Stimulated activated CD4-positive, alpha-beta T cell treated with anti-CD3 and anti-CD28 coated beads, TNF-alpha, amount 100 ng/mL, for 1 hour (primary cell): ENCODE measurements at places on chromosomes 7 and 10.

DNA sequence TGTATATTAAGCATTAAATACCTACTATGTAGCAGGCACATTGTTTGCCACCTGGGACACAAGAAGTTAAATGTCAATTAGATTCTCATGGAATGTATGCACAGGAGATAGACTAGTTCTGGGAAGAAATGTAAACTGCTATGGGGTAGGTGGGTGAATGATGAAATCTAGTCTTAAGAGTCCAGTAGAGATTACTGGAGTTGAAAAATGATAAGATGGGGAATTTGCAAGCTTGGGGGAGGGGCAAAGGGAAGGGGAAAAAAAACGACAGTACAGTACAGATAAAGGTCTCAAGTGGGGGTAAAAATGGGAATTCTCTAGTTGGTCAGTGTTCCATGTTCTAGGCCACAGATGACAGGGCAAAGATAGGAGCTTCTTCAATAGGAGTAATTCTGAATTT, 94.4 kb downstream of the ATE1 start:
- no peak for DNase-seq

GRCh38 chr10:124892905-124893304, 49.0 kb upstream of the ZRANB1 start:
- DNase-seq: no peak

- no peak for DNase-seq
Measured at GRCh38 chr10:117086546-117086945, 51.5 kb downstream of the VAX1 start.

GRCh38 chr7:2553831-2554581, 1.3 kb downstream of the BRAT1 start:
- no peak for DNase-seq

DNA sequence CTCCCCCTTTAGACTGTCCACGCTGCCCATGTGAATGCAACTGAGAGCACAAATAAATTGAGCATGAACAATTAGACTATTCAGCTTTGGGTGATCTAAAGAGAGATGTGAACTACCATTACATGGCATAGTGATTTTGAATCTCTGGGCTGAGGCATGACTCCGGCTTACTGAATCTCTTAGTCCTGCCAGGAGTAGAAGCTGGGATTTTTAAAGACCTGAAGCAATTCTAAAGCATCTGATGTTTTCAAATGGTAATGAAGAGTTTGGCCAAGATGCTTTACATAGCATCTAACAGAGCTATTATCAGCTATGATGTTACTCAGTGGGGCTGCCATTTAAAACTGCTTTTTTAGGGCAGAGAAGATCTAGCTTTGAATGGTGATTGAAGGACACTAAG, 1059.1 kb downstream of the SORCS3 start:
- no peak for DNase-seq

DNA sequence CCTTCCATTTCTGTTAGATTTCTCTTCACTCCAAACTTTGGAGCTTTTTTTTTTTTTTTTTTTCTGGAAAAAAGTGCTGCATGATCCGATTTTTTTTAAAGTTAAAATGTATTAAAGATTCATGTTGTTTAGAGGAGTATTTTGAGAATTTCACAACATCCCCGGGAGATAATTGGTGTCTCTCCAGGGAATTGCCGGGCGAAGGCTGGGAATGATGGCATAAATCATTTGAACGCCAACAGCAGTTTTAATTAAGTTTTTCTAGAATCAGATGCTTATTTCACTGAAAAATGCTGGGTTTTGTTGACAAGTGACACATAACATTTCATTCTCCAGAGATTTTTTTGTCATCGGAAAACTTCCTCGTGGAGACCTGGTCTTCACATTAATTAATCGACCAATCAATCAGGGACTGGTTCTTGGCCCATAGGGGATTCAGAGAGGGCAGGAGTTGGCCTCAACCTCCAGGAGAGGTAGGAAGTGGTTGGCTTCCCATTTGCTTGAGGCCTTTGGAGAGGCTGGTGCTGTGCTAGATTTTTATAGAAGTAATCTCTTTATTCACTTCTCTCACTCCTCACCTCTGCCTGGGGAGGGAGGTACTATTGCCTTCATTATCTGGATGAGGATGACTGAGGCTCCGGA, 439.4 kb downstream of the TYW1 start:
- DNase-seq: no peak

GRCh38 chr10:42992156-42992956, 84.5 kb upstream of the RET start:
- no peak for DNase-seq

GRCh38 chr7:31744294-31744874, 57.4 kb downstream of the PPP1R17 start:
- DNase-seq: peak; percentile 3

- DNase-seq: no peak
Measured at GRCh38 chr7:131741446-131741845, 185.0 kb upstream of the PODXL start.

- DNase-seq: peak; percentile 40
Measured at GRCh38 chr10:69087590-69088470, at the start of gene SRGN. Gene SRGN (plus strand): TSS chr10:69088103. CDS start chr10:69088158, 55 bp downstream.

DNA sequence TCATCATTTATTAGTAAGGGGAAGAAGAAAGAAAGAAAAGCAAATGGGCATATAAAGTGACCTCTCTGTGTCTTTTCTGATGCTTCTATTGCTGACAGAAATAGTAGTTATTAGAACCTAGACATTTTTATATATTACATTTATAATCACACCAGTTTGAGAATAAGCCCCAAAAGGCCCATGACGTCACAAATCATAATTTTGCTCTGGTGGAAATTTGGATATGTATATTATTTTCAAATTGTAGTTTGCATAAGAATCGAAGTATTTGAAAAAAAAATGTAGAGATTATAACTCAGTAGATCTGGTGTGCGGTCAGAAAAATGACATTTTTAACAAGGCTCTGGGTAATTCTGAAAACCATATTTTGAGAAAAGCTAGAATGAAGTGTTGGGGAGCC, 101.2 kb upstream of the STEAP1 start:
- DNase-seq: no peak

- no peak for DNase-seq
Measured at GRCh38 chr7:114504586-114504985, 90.0 kb downstream of the FOXP2 start.

- DNase-seq: no peak
Measured at GRCh38 chr7:123860848-123861247, 15.9 kb downstream of the HYAL4 start.

- no peak for DNase-seq
Measured at GRCh38 chr10:47048526-47048905, 137.3 kb downstream of the PTPN20 start.

GRCh38 chr10:107546284-107546683, 381.8 kb upstream of the SORCS1 start:
- no peak for DNase-seq

DNA sequence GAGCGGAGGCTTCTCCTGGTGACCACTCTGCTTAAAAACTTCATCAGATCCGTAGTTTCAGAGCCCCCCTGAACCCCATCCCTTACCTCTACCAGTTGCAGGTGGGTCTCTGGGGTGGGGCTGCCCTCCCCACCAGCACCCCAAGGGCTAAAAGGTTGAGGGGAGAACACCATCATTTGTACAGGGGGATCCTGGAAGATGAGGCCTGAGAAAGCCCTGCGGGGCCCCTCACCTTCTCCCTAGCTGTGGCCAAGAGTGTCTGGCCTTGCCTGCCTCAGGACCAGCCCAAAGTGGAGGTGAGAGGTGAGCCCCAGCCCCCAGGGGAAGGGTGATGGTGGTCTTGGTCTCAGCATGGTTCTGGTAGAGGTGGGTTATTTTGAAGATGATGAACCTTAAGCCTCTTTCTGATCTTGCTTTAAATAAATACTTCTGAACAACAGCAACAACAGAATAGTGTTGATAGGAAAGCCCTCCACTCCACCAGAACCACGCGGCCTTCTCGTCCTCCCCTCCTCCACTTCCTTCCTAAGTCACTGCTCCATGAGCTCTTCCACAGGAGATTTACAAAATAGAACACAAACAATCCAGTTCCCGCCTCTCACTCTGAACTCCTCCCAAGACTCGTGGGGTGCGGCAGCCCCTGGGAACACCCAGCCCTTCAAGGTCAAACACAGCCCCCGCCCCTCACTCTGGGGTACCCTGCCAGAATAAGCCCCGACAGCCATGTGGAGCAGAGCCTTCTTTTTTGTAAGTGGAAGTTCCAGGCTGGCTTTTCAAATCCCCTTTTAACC, 169.1 kb downstream of the EGFR start:
- DNase-seq: no peak

DNA sequence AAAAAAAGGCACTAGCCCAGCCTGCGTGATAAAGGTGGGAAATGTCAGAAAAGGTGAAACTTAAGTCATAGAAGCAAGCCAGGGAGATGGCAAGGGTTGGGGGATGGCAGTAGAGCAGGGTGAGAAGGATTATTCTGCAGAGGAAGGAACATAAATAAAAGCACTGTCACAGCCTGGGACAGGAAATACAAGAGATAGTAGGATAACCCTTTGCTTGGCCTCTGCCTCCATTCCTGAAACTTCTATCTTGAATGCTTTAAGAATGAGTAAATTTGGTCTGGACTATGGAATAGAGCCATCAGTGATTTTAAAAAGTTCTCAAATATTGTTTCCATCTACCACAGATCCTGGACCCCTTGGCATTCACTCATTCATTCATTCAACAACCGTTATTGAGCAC, 50.0 kb downstream of the ABCC2 start:
- no peak for DNase-seq

DNA sequence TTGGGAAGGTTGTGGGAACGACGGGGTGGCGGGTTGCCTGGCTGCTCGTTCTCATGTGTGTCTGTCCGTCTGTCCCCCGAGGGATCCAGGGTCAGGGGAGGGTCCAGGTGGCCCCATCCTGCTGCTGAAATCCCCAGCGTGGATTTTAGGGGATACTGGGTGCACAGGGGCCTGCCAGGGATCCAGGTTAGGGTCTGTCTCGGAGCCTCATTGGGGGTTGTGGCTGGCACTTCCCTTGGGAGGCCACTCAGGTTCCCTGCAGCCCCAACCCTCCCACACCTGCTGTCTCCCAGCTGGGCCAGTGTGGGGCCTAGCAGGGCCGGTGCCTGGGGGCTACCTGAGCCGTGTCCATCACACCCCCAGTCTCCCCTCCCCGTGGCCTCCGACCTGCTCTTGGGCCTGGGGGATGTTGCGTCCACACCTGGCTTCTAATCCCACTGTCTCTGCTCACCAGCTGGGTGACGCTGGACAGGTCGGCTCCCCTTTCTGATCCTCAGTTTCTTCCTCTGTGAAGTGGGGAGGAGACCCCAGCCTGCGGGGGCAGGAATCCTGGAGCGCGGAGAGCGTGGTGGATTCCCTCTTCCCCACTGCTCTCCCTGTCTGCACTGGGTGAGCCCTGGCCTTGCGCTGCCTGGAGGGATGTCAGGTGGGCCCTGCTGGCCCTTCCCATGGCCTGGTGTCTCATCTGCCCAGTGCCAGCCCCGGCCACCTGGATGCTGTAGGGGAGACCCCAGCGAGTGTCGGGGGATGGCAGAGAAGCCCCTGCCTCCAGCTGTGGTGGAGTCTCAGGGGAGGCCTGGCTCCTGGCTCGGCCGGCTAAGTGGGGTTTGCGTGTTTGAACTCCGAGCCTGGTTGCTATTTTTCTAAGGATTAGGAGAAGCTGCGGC, 81.6 kb downstream of the UNCX start:
- no peak for DNase-seq

DNA sequence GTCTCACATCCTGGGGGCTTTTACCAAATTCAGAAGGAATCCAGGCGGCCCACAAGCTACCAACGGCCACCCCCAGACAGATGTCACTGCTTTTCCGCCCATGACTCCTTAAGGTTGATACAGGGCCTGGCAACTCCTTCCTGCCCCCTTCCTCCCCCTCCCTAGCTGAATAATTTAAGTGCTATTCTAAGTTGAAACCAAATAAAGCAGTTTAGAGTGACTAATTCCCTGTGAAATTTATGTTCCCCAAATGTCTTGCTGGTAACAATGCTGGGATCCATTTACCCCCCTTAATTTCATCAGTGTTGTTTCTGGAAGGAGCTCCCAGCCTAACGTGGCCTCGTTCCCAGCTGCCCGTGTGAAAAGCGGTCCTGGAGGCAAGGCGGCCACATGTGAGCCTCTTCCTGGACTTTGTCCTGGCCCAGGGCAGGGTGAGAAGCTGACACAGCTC, 109.6 kb downstream of the TMEM130 start:
- no peak for DNase-seq
